Midbrain (tissue), 1 donor: ENCODE measurements at places on chromosomes 2 and 18.

GRCh38 chr2:183248866-183249567, 124.8 kb downstream of the NUP35 start:
- peak; percentile 19 for DNase-seq

- no peak for DNase-seq
Observed at GRCh38 chr2:8627692-8628085, 54.2 kb upstream of the ID2 start.

- no peak for DNase-seq
Observed at GRCh38 chr2:56502616-56503015, 318.8 kb downstream of the CCDC85A start.

DNA sequence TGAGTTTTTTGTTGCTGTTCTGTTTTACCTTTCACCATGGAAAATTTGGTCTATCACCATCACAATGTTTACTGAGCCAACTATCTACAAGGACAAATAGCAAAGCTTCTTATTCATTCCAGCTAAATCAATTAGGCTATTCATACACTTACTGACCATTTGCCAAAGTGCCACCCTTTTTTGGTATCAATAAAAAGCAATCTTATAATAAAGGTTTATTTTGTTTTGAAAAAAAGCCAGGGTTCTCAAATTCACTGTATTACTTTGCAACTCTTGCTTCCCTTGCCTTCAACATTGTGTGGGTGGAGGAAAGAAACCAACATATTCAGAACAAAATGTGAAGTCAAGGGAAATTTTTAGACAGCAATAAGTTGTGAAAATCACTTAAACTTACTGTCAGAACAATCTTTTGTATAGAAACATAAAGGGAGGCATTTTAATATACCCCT, 15.3 kb downstream of the PELI1 start:
- DNase-seq = peak; percentile 31

- peak; percentile 15 for DNase-seq
Observed at GRCh38 chr2:24707143-24707542, 86.0 kb downstream of the PTRHD1 start.

GRCh38 chr2:58913082-58913726, 672.1 kb upstream of the FANCL start:
- DNase-seq = no peak

- DNase-seq = no peak
Observed at GRCh38 chr18:47772374-47773248, 157.8 kb downstream of the SMAD2 start.

DNA sequence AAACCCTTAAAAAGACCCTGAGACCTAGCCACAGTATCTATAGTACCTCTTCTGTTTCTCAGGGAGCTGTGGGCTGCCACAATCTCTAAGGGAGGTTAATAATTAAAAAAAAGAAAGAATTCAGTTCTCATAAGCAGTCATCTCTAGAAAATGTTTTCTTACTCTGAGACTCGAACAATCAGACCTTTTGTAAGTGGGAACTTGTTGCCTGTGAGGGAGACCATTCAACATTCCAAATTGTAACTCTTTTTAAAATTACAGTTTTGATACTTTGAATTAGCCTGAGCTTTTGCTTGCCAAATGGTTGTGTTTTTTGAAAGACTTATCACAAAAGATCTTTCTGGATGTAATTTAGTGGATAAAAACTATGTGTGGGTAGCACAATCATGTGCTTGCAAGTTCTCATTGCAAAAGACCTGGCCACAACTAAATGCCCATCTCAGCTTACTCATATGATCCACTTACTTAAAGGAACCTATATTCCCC, 33.3 kb downstream of the IL1R2 start:
- no peak for DNase-seq

GRCh38 chr2:71277147-71277475, 50.2 kb upstream of the PAIP2B start:
- DNase-seq = no peak

DNA sequence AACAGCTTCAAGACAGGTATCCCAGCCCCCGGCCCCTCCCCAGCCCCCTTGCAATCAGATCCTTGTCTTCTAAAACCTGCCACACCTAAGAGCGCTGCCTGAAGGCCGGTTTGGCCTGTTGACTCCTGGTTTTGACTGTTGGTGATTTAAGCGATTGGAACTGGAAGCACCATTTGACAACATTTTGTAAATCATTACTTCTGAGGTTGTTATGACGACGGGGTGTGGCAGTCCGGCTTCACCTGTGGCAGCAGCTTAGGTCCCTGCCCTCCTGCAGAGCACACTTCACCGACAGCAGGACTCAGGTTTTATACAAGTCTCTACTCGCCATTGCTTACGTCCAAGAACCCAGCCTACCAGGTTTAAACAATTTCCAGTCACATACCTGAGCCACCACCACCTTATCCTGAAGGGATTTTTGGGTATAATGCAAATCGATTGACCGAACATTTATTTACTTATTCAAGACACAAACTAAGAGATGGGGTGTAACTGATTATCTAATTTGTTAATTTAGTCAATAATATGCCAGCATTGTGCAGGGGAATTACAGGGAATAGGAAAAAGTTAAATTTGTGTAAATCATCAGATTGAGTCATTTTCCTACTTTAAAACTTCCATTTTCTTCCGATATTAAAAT, 707 bp upstream of the DGUOK start:
- DNase-seq = no peak
